Stimulated activated CD4-positive, alpha-beta T cell treated with anti-CD3 and anti-CD28 coated beads, Interleukin-4, amount 100 ng/mL, for 1 hour (primary cell): ENCODE measurements at places on chromosomes 7 and 10.
A peak's percentile ranks its signal among the peaks of the same experiment; 100 is the strongest.

- DNase-seq: peak; percentile 31
Measured at GRCh38 chr10:119198438-119198837, 8.9 kb upstream of the GRK5 start.

GRCh38 chr7:155773531-155773930 is 38.7 kb downstream of the SHH start:
- no peak for DNase-seq

DNA sequence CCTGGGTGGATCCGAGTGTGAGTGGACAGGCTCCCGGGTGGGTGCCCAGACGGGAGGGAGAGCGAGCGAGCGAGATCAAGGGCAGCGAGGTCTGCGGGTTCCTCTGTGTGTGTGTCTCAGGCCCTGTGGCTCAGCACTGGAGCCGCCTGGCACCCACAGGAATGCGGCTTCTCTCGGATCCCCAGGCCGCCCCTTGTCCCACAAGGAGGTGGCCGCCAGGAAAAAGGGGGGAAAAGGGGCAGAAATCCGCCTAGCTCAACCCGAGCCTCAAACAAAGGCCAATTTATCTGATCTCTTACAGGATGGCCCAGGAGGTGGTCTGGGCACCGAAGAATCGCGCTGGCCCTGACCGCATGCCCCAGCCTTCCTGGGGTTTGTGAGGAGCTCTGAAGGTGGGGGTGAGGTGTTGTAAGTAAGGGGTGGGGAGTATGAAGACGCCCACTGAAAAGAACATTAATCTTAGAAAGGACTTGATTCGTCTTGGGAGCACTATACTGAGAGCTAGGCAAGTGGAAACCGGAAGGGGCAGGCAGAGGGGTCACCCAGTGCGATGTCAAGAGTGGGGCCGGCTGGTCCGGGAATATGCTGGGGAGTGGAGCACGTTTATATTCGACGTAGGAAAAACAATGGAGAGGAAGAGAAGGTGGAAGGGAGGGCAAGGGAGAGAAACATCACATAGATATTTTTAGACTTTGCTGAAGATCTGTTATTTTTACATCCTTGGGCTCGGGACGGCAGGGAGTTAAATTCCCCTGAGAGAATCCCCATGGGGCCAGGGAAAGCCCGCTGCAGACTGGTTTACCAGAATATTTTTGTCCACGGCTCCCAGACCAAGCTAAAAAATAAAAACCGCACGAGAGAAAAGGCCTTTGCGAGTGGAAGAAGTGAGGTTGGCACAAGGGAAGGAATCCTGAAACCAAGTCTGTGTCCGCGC is 7.2 kb downstream of the DLX5 start:
- DNase-seq: no peak

- no peak for DNase-seq
Measured at GRCh38 chr10:5575144-5575481, 50.4 kb downstream of the CALML3 start.

GRCh38 chr7:92732316-92733036 is 103.9 kb downstream of the CDK6 start:
- DNase-seq: no peak
